Stimulated activated naive CD8-positive, alpha-beta T cell treated with anti-CD3 and anti-CD28 coated beads, Interleukin-15, amount 100 ng/mL, for 72 hours (primary cell): ENCODE measurements at places on chromosomes 13 and 19.

- DNase-seq: no peak
Observed at GRCh38 chr13:27979765-27980279, 8.7 kb downstream of the URAD start.

DNA sequence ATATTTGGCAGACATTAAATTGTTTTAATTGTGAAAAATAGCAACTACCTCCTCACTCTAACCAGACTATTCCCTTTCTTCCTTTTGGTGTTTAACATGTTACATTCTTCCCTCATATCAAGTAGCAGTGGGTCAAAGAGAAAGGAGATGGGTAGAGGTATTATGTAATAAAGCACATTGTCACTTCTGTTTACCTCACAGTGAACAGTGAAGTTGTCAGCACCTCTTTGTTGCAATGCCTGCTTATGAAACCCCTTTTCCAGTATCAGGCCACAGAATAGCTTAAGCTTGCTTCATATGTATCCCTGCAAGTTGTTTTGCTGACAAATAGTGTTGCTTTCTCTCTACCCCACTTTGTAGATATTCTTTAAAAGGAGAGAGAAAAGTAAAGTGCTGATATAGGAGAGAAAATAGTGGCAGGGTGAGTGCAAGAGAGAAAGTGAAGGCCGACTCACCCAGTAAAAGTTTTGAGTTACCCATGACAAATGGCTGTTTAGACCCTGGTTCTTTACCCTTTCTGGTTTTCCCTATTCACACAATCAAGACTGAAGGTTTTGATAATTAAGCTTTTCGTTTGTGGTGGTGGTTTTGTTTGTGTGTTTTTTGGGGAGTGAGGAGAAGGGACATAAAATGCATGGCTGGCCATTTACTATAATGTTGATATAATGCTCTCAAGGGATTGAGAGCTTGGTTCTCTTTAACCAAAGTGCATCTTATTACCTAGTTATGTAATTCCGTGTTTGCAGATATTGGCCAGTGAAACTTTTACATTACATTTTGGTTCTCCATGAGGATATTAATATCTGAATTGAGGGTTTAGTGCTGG lies 3.7 kb downstream of the ITM2B start:
- no peak for DNase-seq

DNA sequence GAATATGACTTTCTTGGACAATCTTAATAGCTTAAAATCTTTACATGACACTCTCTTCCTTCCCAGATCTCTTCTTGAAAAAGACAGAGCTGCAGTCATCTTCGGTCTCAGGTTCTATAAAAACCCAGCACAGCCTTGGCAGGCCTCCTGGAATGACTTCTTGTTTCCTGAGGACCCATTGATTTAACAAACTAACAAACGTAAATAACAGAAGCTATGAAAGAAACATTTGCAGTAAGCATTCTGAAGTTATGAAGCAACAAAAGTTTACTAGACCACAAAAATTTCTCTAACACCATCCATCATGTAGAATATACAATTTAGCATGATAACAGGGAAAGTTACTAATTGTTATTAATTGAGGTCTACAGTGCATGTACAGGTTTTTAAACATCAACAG lies 62.8 kb upstream of the STARD13 start:
- DNase-seq: no peak

- DNase-seq: no peak
Observed at GRCh38 chr13:114073881-114074612, 58.4 kb downstream of the RASA3 start.

GRCh38 chr13:30431269-30431940 lies 9.1 kb downstream of the UBE2L5 start:
- no peak for DNase-seq

- no peak for DNase-seq
Observed at GRCh38 chr13:69389899-69390298, 717.7 kb upstream of the ATXN8OS start.

DNA sequence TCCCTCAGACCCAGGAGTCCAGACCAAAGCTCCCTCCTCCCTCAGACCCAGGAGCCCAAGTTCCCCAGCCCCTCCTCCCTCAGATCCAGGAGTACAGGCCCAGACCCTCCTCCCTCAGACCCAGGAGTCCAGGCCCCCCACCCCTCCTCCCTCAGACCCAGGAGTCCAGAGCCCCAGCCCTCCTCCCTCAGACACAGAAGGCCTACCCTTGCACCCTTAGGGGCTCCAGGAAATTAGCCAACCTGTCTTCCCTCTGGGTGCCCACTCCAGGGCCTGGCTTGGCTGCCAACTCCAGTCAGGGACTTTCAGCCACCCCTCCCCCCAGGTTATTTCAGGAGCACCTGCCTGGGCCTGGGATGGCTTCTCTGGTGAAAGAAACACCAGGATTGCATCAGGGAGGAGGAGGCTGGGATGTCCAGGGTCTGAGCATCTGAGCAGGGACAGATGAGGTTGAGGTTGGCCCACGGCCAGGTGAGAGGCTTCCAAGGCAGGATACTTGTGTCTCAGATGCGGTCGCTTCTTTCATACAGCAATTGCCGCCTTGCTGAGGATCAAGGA lies at the start of gene FGF21:
TSS of gene FGF21 (plus strand) at position 441 of the 558 bp plus-strand sequence. CDS start 713 bp downstream, outside the sequence.
- no peak for DNase-seq

GRCh38 chr19:48511321-48511731 lies 309 bp downstream of the LMTK3 start:
- DNase-seq: peak; percentile 53

DNA sequence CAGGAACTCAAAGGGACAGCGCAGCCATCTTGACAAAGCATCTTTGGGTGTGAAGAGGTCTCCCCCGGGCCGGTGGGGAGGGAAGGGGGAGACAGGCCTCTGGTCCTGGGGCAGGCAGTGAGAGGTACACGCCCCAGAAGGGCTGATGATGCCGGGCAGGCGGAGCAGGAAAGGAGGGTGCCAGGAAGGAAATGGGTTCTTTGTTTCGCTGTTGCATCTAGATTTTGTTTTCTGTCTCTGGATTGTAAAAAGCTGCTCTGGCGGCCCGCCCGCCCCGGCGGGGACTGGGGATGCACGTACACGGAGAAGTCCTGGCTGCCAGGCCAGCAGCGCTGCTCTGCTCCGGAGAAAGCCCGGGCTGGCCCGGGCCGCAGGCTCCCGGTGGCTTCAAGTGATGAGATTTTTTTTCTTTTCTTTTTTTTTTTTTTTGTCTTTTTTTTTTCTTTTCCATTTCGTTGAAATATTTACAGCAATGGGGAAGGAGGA lies 13.2 kb upstream of the ASF1B start:
- peak; percentile 49 for DNase-seq

- no peak for DNase-seq
Observed at GRCh38 chr19:17078036-17078919, 2.7 kb downstream of the MYO9B start.

GRCh38 chr13:61258185-61258584 lies 157.5 kb downstream of the PCDH20 start:
- DNase-seq: no peak

GRCh38 chr19:15234431-15235130 lies 2.3 kb upstream of the EPHX3 start:
- DNase-seq: no peak

DNA sequence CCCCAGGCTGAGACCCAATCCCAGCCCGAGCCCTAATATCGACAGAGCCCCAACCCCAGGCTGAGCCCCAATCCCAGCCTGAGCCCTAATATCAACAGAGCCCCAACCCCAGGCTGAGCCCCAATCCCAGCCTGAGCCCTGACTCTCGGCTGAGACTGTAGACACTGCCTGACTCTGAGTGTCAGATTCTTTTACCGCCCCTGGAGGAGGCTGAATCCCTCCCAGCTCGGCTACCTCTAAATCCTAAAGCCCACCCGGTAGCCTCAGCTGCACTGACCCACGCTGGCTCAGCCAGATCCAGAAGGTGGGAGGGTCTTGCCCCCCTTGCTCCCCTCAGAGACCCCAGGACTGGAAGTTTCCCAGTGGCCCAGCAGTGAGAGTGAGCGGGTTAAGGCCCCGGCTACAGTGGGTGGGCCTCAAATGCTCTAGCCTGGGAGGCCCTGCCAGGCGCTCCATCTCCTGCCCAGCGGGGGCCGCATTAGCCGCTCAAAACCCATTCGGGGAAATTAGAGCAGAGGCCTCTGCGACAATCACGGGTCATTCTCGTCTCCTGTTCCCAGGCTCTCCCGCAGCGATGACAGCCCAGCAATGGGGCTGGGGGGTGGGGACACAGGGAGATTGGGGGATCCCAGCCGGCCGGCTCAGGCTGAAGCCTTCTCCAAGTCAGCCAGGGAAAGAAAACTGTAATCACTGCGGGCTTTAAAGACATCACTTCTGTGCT lies 43.8 kb downstream of the ZNRF4 start:
- DNase-seq: no peak

- no peak for DNase-seq
Observed at GRCh38 chr19:33620611-33621010, 1.1 kb upstream of the CHST8 start.

- no peak for DNase-seq
Observed at GRCh38 chr19:1307320-1307719, 21.6 kb downstream of the EFNA2 start.

GRCh38 chr13:30998136-30999088 lies 66.0 kb downstream of the TEX26 start:
- DNase-seq: no peak

DNA sequence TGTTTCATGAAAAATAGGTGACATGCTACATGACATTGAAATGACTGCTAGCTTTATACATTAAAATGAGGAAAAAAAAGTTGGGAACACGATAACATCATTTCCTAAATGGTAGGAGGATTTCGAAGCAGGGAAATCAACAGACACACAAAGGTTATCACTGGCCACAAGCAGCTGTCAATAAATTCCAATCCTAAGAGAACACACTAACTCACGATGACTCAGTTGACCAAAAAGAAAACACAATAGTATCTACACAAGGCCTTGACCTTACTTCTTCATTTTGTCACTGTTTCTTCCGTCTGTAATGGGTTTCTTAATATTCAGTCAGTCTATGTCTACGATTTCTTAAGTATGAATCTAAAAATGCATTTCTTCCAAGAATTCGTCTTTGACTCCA lies 36.5 kb downstream of the STARD13 start:
- DNase-seq: no peak

- DNase-seq: no peak
Observed at GRCh38 chr13:91228108-91228507, 119.4 kb upstream of the MIR17HG start.

DNA sequence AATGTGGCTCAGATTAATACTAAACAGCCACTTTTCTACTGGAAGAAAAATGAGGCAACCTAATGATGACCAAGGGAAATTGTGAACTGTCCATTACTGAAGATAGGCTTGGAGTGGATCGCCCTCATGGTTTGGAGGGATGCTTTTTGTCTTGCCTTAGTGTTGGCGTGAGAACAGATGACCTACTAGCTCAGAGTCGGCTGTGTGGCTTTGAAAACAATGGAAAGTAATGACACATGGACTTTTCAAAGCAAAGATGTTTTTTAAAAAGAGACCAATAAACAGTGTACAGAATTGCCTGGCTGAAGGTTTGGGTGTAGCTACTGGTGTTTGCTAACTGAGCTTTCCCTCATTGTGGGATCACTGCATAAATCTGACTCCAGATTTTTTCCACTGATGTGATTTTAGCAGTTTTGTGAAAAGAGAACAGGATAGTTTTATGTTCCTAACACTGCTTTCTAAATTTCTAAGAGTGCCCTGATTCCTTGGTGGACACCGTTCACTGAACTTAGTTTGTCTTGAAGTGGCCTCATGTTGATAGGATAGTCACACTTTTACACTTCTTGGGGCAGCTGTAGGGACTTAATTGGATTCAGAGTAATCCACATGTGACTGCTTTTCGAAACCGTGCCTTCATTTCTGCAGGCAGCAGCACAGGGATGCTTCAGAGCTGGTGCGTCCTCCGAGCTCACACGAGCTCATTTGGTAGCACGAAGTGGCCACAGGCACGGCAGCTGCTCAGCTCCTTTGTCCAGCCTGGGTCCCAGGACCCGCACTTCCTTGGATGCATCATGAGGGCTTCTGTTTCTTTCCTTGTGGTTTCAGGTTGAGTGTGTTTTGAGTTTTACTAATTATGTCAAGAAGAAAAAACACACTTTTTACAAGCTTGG lies 4.3 kb downstream of the CEBPG start:
- DNase-seq: no peak

DNA sequence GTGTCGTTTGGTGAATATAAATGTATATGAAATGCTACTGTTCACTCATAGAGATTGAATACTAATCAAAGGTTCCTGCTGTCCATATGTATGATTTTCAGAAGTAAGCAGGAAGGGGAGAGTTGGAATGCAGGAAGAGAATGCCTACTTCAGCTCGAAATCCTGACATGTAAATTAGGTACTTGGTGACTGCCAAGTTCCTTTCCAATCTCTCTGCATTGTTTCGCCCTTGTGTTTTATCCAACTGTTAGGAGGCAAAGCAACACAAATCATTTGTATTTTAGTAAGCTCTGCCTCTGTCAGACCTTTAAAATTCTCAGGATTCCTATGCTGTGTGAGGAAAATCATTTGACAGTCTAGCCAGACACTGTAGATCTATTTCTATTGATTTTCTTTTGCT lies 9.0 kb downstream of the STARD13 start:
- DNase-seq: no peak

- peak; percentile 6 for DNase-seq
Observed at GRCh38 chr13:95552539-95553441, at the start of gene CLDN10. CLDN10 (plus strand) TSS chr13:95552720; CDS start chr13:95552754, 34 bp downstream.

GRCh38 chr19:17114414-17114831 lies 38.8 kb downstream of the MYO9B start:
- no peak for DNase-seq

- DNase-seq: peak; percentile 95
Observed at GRCh38 chr19:51366389-51367254, 434 bp upstream of the ETFB start.

DNA sequence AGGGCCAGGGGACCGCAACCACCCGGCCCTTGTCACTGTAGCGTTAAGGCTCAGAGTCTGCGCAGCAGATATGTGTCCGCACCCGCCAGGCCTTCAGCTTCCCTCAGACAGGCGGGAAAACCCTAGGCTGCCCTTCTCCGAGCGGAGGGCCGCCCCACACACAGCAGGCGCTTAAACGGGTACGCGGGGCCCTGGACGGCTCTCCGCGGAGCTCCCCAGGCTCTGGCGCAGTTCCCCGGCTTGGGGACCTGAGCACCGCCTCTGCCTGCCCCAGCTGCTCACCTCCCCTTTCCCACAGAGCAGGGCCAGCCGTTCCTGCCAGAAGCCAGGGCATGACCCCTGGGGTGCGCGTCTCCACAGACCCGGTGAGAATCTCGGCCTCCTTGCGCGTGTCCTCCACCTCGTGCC lies 593 bp downstream of the ZNF135 start:
- DNase-seq: peak; percentile 42

DNA sequence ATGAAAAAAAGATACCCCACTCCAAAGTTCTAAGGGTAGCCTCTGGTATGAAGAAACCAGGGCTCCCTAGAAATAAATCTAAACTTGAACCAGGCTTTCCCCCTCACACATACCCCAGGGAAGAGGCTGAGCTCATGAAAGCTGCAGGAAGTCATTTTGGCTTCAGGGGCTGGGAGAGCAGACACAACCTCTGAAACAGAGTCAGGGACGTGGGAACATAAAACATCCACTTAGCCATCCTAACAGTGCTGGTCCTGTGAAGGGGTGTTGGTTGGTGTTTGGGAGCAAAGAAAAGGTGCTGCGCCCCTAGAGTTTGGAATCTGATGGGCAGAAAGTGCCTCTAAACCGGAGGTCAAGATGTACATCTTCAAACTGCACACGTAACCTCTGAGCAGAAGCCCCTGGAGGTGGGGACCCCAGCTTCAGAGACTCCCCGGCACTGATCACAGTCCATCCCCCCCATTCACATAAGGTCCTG lies 15.8 kb downstream of the RAB3D start:
- no peak for DNase-seq
